ENCODE measurements at places on chromosomes 11 and 22. TPM values are rescaled to one million over a fixed set of nuclear protein-coding genes. Genes with fewer than 3 reads are reported as not detected.

DNA sequence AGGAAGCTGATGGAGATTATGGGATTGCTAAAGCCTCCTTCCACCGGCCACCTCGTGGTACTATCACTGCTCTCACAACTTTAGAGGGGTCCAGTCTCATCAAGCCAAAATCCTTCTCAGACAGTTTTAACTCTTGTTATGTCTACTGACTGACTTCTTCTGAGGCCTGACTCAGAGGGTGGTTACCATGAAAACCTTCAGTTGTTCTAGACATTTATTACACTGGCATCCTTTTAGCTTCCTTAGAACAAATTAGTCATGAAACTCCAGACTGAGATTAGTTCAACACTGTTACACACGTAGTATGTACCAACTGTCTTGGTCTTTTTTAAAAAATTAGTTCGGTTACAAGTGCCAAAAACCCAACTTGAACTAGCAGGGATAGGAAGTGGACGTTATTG, 7.5 kb downstream of the DIXDC1 start:
- no peaks in the 10 kb centered on the region for H3K27me3 ChIP-seq
- H3K4me1 ChIP-seq: peaks cover 72% of the 10 kb centered on the region
- H3K27ac ChIP-seq: peak overlapping the region; percentile 100

GRCh38 chr22:40113696-40114095, 64.0 kb upstream of the TNRC6B start:
- no peak for DNase-seq
- no peaks in the 10 kb centered on the region for H3K36me3 ChIP-seq
- no peak overlapping the region for H3K4me3 ChIP-seq
- peak overlapping the region; percentile 13 for H3K27ac ChIP-seq
- H3K27me3 ChIP-seq: no peaks in the 10 kb centered on the region
- peaks cover 88% of the 10 kb centered on the region for H3K4me1 ChIP-seq

GRCh38 chr11:106051103-106051502, 26.0 kb downstream of the KBTBD3 start:
- H3K4me1 ChIP-seq: no peaks in the 10 kb centered on the region
- no peaks in the 10 kb centered on the region for H3K27me3 ChIP-seq
- H3K36me3 ChIP-seq: no peaks in the 10 kb centered on the region

GRCh38 chr11:110897035-110897434, 184.8 kb upstream of the ARHGAP20 start:
- no peak overlapping the region for H3K27ac ChIP-seq
- no peak for DNase-seq
- H3K4me3 ChIP-seq: no peak overlapping the region
- no peaks in the 10 kb centered on the region for H3K36me3 ChIP-seq

GRCh38 chr11:70751142-70751734, 352.9 kb downstream of the CTTN start:
- peaks cover 12% of the 10 kb centered on the region for H3K36me3 ChIP-seq
- H3K27me3 ChIP-seq: peaks cover 9% of the 10 kb centered on the region
- no peak overlapping the region for H3K27ac ChIP-seq

DNA sequence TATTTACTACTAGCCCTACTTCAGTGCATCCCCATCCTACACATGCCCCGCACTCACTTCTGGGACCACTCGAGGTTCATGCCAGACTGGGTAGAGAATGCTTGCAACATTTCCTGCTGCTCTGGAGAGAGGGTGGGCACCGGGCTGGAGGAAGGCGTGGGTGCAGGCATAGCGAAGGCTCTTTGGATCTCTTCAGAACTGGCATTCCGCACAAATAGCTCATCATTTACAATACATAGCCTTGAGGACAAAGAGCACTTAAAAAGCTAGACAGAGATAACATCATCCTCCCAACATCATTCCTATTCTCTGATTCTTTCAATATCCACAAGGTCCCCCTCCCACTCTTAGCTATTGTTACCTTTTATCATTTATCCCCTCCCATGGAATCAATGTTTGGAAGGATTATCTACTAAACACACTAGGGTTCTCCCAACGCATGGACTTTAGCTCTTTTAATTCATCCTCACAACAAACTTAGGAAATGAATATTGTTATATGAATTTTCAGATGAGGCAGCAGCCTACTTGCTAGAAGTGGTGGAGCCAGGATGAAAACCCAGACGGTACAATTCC, 2.5 kb upstream of the TMEM223 start:
- no peaks in the 10 kb centered on the region for H3K27me3 ChIP-seq
- peak overlapping the region; percentile 6 for H3K27ac ChIP-seq
- no peak for DNase-seq
- H3K36me3 ChIP-seq: peaks cover 48% of the 10 kb centered on the region
- H3K4me1 ChIP-seq: peaks cover 33% of the 10 kb centered on the region

DNA sequence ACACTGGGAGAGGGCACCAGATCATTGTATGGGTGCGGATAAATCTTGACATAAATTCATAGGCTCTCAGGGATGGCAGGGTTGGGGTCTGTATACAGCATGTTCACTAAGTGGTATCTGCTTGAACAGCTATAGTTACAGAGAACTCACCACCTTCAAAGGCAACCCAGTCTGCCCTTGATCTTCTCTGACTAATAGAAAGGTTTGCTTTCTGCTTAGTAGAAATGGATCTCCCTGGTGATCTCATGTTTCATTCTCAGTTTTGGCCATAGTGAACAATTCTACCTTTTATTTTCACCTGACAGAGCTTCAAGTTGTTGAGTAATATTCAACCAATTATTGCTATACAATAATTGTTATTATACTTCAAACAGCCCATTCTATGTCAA, 32.4 kb downstream of the CNTF start:
- peaks cover 31% of the 10 kb centered on the region for H3K4me1 ChIP-seq
- no peaks in the 10 kb centered on the region for H3K27me3 ChIP-seq
- H3K36me3 ChIP-seq: no peaks in the 10 kb centered on the region
- DNase-seq: peak; percentile 14
- H3K27ac ChIP-seq: no peak overlapping the region
- peak overlapping the region; percentile 6 for H3K4me3 ChIP-seq

GRCh38 chr11:109791337-109791736, 301.9 kb upstream of the ZC3H12C start:
- DNase-seq: no peak
- no peaks in the 10 kb centered on the region for H3K27me3 ChIP-seq
- H3K36me3 ChIP-seq: no peaks in the 10 kb centered on the region
- no peak overlapping the region for H3K4me3 ChIP-seq
- H3K4me1 ChIP-seq: no peaks in the 10 kb centered on the region

- H3K36me3 ChIP-seq: peaks cover 3% of the 10 kb centered on the region
- H3K27ac ChIP-seq: no peak overlapping the region
- no peaks in the 10 kb centered on the region for H3K27me3 ChIP-seq
- H3K4me1 ChIP-seq: peaks cover 52% of the 10 kb centered on the region
These were observed 2.8 kb upstream of the LZTR1 start for GRCh38 chr22:20979243-20979809.

GRCh38 chr11:93573184-93573583, 30.0 kb upstream of the SMCO4 start:
- no peaks in the 10 kb centered on the region for H3K36me3 ChIP-seq
- no peak overlapping the region for H3K4me3 ChIP-seq
- peaks cover 10% of the 10 kb centered on the region for H3K27me3 ChIP-seq
- no peak for DNase-seq

GRCh38 chr11:118691926-118692830, 12.7 kb upstream of the TREH start:
- DNase-seq: peak; percentile 60
- peaks cover 73% of the 10 kb centered on the region for H3K4me1 ChIP-seq
- H3K4me3 ChIP-seq: peak overlapping the region; percentile 29
- no peaks in the 10 kb centered on the region for H3K36me3 ChIP-seq
- no peaks in the 10 kb centered on the region for H3K27me3 ChIP-seq

TRABD gene
- 125 TPM for total RNA-seq

APOA5 gene
- not detected for total RNA-seq

GNAZ gene
- total RNA-seq: 0.89 TPM

AP5B1 gene
- total RNA-seq: 22.4 TPM

FGF4 gene
- total RNA-seq: not detected

FADS2 gene
- total RNA-seq: 23.3 TPM

All from activated T-cell treated with anti-CD3 and anti-CD28 coated beads, Interleukin-2, amount 50 U/mL, for 72 hours (primary cell).